H54 (cell line): ENCODE measurements at places on chromosomes 2 and 18.

- no peak for DNase-seq
These were observed 57.1 kb upstream of the OTOF start for GRCh38 chr2:26534865-26535662.

DNA sequence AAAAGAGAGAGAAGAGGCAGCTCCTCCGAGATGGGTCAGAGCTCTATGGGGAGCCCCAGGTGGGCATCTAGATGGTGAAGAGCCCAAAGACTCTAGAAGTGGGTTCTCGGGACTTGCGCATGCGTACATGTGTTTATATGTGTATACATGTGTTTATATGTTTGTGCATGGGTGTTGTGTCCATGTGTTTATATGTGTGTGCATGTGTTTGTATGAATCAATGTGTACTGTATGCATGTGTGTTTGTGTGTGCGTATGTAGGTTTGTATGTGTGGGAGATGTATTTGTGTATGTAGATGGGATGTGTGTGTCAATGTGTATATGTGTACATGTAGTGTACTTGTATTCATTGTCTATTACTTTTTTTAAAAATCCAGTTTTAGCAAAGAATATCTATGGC is 25.6 kb downstream of the DNPEP start:
- DNase-seq = no peak

DNA sequence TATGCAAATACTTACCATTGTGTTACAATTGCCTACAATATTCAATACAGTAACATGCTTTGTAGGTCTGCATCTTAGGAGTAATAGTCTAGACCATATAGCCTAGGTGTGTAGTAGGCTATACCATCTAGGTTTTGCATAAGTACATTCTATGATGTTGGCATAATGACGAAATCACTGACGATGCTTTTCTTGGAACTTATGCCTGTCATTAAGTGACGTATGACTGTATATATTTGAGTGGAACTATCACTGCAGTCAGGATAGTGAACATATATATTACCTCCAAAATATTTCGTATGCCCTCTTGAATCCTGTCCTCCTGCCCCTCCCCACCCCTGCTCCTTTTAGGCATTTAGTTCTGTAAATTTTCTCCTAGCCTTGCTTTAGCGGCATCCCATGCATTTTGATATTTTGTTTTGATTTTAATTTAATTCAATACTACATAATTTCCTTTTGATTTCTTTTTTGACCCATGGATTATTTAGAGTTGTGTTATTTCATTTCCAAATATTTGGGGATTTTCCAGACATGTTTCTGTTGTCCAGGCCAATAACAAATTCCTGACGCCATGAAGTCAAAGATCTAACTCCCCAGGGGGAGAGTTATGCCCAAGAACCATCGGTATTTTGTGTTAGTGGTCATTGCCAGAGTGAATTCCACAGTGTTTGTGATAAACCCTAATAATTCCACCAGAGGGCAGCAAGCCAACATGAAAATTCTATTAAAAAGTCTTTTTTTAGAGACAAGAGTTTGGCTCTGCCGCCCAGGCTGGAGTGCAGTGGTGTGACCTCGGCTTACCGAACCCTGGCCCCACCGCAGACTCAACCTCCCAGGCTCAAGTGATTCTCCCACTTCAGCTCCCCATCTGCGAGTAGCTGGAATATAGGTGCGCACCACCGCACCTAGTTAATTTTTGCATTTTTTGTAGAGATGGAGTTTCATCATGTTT is 24.2 kb upstream of the CASP8 start:
- no peak for DNase-seq

GRCh38 chr2:182228073-182228473 is 198.8 kb downstream of the PDE1A start:
- DNase-seq = no peak

DNA sequence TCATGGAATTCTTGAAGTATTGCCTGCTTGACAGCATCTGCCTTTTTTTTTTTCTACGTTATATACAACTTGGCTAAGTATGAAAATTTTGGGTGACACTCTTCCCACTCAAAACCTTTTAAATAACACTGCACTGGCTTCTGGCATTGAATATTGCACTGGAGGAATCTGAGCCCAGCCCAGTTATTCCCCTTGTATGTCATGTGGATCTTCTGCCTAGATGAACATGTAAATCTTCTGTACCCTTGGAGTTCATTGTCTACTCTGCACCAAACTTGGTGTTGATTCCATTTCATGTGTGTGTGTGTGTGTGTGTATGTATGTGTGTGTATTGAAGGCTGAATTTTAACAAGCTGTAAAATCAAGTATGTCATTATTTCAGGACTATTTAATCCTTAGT is 59.4 kb downstream of the NAPG start:
- no peak for DNase-seq

GRCh38 chr18:48961547-48961946 is 10.8 kb upstream of the SMAD7 start:
- no peak for DNase-seq

DNA sequence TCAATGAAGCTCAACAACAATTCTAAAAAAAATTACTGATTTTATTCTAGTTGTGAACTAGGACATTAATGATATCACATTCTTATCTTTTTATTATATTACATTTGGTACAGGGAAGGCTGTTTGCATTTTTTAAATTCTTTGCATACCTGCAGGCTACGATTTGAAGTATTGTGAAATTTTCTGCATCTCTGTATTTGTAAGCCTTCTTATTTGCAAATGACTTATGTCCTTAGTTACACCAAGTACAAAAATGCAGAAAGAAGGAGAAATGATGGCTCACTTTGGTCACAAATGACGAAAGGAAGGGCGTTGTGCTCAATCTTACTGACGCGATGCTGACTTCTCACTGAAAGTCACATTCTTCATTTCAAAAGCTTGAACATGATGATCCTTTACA is 227.5 kb upstream of the SOX11 start:
- no peak for DNase-seq
